ENCODE measurements at places on chromosomes 1 and 21. TPM values are rescaled to one million over a fixed set of nuclear protein-coding genes. Genes with fewer than 3 reads are reported as not detected.

NUP133 gene
- 45.3 TPM for total RNA-seq

VAMP3 gene
- 87.7 TPM for total RNA-seq

SUSD4 gene
- total RNA-seq: 13.8 TPM

FAM163A gene
- 0.08 TPM for total RNA-seq

HECTD3 gene
- total RNA-seq: 31.5 TPM

AMY1B gene
- not detected for total RNA-seq

DAB1 gene
- 0.61 TPM for total RNA-seq

ITGB2 gene
- 284 TPM for total RNA-seq

TPTE gene
- total RNA-seq: not detected

KDM5B gene
- 84.7 TPM for total RNA-seq
